MCF 10A (cell line): ENCODE measurements at places on chromosomes 2 and 18. TPM values are rescaled to one million over a fixed set of nuclear protein-coding genes. Genes with fewer than 3 reads are reported as not detected.

GRCh38 chr2:67628892-67629291, 231.8 kb downstream of the ETAA1 start:
- H3K4me1 ChIP-seq = peaks cover 14% of the 10 kb centered on the region
- no peak overlapping the region for H3K27ac ChIP-seq
- DNase-seq = no peak
- H3K4me3 ChIP-seq = no peak overlapping the region

DNA sequence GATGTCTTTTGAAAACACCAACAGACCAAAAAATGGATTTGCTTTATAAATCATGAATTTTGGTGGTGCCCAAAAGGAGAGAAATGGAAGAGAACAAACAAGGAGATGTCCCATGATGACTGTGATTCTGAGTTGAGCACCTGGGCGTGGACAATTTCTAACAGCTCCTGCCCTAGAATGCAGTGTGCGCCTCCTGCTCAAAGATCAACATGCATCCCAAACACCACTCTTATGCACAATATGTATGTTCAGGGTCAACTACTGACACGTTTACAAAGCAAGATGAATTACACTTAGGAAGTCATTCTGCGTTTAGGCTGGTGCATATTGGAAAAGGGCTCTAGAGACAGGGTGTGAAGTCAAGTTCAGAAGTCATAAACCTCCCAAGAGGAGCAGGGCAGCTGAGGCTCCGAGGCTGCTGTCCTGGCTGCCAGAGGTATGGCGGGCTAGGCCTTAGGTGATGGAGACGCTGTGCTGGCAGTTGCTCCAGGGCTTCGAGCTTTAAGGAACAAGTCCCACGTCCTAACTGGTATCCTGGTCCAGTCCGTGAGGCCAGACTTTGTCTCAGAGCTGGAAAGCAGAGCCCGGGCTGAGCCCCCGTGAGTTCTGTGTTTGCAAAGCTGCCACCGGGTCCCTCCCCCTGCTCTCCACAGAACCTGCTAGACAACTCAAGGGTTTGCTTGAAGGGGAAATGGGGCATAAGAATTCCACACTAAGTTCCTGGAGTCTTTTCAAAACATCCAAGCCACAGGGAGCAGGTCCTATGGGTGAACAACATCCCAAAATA, 74.0 kb downstream of the ZNF516 start:
- H3K27ac ChIP-seq = no peak overlapping the region
- no peak overlapping the region for H3K4me3 ChIP-seq
- H3K36me3 ChIP-seq = no peaks in the 10 kb centered on the region
- DNase-seq = no peak

DNA sequence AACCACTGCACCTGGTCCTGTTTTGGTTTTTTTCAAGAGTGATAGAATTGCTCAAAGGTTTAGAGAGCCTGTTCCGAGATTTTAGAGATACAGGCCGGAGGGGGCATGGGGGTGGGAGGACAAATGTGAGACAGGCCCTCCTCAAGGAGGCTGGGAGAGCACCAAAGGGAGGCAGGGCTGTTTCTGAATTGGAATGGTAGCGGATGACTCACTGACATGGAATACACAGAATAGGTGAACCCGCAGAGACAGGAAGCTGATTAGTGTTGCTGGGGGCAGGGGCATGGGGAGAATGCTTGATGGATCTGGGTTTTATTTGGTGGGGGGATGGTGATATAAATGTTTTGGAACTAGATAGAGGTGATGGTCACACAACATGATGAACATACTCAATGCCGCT, 111.0 kb upstream of the MGAT5 start:
- H3K27ac ChIP-seq = peak overlapping the region; percentile 76
- H3K4me1 ChIP-seq = peaks cover 47% of the 10 kb centered on the region
- no peak overlapping the region for H3K4me3 ChIP-seq
- no peaks in the 10 kb centered on the region for H3K27me3 ChIP-seq

GRCh38 chr18:22346401-22346952, 71.2 kb downstream of the CTAGE1 start:
- no peak overlapping the region for H3K27ac ChIP-seq
- H3K27me3 ChIP-seq = no peaks in the 10 kb centered on the region
- no peak overlapping the region for H3K4me3 ChIP-seq
- no peaks in the 10 kb centered on the region for H3K36me3 ChIP-seq
- H3K4me1 ChIP-seq = peaks cover 19% of the 10 kb centered on the region

TBR1 gene
- 0.12 and 0.26 TPM in 2 replicates for total RNA-seq
